NCI-H774 (cell line): ENCODE measurements at places on chromosomes 13 and 19.

DNA sequence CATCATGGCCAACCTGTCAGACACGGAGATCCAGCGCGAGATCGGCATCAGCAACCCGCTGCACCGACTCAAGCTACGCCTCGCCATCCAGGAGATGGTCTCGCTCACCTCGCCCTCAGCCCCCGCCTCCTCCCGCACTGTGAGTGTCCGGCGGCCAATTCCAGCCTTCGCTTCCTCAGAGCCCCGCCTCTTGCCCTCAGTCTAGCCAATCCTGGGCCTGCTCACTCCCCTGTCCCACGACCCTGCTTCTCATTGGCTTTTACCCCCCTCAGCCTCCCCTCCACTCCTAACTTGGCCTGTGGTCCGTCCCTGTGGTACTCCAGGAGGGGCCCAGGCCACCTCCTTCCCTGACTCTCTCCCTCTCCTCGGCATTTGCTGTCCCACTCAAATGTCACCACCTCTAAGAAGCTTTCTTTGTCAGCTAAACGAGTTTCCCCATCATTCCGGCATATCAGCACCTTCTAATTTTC lies 12.3 kb downstream of the HRC start:
- DNase-seq = peak; percentile 89

DNA sequence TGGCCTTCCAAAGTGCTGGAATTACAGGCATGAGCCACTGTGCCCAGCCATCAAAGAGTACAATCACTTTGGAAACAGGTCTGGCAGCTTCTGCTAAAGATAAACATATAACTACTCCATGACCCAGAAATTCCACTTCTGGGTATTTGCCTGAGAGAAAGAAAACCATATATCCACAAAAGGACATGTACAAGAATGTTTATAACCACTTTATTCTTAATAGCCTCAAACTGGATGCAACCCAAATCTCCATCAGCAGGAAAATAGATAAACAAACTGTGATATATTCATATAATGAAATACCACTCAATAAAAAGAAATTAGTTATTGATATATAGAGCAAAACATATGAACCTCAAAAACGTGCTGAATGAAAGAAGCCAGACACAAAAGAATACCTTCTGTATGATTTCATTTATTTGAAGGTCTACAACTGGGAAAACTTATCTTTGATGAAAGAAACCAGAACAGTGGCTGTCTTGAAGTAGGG lies 40.5 kb downstream of the TEX26 start:
- DNase-seq = no peak

- DNase-seq = no peak
Measured at GRCh38 chr19:54905421-54905802, 536 bp upstream of the NCR1 start.

GRCh38 chr13:43786766-43787517 lies at the start of gene ENOX1:
TSS of gene ENOX1 (minus strand) at chr13:43786972.
- DNase-seq = peak; percentile 11

DNA sequence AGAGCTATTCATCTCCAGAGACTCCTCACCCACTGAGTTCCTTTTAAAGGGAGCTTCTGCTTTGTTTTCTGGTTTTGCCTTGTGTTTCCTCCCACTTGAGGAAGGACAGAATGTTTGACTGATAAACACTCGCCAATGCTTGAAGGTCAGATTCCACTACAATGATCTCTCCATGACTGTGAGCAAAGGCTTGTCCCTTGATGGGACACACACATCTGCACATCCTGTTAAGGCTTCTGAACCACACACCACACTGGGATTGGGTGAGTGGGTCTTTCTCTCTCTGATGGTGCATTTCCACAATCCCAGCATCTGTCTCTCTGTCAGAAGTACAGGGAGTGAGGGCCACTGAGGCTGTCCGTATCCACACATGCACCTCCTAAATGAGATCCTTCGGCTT lies 245.3 kb downstream of the IRS2 start:
- DNase-seq = no peak

- DNase-seq = no peak
Measured at GRCh38 chr13:111110054-111110453, 5.1 kb upstream of the ARHGEF7 start.

- DNase-seq = no peak
Measured at GRCh38 chr19:18414504-18415177, 4.6 kb upstream of the SSBP4 start.

GRCh38 chr19:2582984-2583956 lies 107.3 kb downstream of the GADD45B start:
- DNase-seq = no peak

DNA sequence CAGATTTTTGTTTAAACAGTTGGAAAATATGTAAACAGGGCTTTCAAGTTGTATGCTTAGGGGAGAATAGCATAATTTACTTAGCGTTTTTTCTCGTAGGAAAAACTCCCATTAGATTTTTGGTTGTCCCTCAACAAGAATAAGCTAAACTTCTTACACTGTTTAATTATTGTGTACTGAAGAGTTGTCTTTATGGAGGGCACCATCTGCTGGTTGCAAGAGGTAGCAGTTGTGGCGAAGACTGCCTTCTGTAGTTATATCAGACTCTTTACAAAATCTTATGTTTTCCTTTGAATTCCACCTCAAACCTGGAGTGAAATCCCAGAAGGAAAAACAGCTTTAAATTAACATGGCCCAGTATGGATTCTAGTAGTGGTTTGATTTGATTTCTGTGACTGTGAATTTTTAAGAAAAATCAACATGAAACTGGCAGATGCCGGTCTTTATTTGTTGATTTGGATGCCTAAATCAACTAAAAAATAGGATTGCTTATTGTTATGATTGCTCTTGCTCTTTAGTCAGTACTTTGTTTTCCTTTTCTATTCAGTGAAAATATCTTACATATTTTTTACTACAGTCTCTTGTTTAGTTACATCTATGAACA lies 53.4 kb downstream of the PDS5B start:
- no peak for DNase-seq

GRCh38 chr19:49997709-49998108 lies 27.5 kb downstream of the VRK3 start:
- DNase-seq = peak; percentile 4

GRCh38 chr19:49643466-49643865 lies 1.5 kb downstream of the SCAF1 start:
- DNase-seq = no peak

DNA sequence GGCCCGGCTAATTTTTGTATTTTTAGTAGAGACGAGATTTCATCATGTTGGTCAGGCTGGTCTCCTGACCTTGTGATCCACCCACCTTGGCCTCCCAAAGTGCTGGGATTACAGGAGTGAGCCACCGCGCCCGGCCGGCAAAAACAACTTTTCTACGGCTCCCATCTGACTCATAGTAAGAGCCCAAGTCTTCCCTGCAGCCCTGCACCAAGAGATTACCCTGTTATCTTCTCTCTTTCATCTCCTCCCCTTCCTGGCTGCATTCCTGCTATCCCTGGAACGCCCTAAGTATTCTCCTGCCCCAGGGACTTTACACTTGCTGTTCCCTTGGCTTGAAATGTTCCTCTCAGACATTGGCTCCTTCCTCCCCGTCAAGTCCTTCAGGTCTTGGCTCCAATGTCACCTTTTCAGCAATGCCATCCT lies 6.6 kb downstream of the AP2S1 start:
- DNase-seq = no peak

DNA sequence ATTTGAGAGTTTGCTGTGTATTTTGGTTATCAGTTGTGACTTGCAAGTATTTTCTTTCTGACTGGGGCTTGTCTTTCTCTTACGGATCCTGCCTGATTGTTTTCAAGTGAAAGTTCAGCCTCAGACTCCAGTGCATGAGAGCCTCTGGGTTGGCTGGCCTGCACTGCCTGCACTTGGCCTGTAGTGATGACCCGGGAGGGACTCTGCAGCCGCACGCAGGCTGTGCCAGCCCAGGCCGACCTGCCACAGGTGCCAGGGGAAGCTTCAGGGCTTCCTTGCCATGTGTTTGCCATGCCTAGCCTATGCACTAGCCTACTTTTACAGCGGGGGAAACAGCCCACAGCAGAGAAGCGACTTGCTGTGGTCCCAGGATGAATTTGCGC lies 77.0 kb downstream of the KDM4B start:
- DNase-seq = no peak

DNA sequence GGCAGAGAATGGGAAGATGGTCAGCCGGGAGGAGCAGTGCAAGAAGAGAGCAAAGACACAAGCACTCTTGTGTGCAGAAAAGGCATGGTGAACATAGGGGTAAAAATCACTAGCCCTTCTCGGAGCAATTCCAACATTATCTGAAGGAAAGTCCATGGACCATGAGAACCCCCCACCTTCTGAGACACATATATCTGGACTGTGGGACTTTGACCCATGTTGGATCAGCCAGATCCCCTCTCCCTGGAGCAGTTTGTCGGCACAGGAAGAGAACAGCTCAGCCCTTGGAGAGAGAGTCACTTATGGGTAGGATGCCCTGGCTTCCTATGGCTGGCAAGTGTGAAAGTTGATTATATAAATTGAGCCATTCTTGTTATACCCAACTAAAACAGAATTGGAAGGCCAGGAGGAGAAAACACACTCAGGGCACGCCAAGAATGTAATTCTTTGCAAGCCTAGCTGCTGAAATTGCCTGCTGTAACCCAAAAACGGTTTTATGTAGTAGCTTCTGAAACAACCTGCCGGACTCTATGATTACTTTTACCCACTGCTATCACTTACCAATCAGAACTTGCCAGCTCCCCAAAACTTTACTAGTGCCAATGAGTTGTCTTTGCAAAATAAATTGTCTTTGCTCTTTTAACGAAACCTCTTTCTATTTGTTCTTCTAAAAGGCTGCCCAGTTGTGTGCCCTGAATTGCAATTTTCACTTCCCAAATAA lies 62.8 kb upstream of the ZNF599 start:
- no peak for DNase-seq

DNA sequence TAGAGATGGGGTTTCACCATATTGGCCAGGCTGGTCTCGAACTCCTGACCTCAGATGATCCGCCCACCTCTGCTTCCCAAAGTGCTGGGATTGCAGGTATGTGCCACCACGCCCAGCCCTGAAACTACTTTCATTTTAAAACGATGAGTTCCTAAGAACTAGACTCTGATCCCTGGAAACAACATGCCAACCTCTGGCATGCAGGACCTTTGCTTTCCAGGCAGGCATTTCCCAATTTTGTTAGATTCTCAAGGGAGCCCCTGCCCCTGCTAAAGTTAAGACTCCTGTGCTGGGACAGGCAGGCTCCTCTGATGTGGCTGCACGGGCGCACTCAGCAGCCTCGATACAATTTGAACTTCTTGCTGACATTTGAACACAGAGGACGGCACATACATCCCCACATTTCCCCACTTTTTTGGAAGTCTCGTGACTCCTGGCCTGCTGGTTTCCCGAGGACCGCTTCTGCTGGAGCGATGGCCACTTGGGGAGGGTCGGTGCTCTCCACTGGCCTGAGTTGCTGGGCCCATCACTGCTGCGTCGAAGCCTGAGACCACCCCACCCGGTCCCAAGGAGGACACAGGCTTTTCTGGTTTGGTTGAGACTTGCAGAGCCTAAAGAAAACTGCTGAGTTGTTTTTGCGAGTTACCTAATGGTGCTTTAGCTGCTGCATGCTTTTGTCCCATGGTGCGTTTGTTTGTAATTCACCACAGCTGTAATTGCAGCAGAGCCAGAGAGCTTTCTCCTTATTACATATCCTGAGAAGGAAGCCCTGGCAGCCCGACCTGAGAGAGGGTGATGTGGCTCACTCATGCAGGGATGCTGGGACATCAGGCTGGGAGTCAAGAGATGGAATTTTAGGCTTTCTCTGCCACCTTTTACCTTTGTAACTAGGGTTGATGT lies 8.2 kb downstream of the ATP11A start:
- no peak for DNase-seq

DNA sequence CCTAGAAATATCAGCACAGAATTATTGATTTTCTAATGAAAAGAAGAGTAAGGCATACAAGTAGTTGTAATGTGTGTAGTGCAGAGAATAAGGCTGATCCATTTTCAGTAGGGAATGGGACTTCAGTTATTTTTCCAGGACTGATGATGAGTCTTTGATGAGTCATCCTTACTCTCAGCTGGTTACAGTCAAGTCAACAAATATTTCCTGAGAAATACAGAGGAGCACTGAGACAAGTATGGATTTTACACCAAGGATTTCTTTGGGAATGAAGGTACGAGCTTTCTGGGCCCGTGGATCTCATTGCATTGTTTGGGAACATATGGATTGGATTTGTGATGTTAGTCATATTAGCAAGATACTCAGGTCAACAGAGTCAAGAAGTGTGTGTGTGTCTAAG lies 502.7 kb downstream of the FGF9 start:
- no peak for DNase-seq

GRCh38 chr13:25065974-25066770 lies 29.8 kb upstream of the PABPC3 start:
- no peak for DNase-seq

DNA sequence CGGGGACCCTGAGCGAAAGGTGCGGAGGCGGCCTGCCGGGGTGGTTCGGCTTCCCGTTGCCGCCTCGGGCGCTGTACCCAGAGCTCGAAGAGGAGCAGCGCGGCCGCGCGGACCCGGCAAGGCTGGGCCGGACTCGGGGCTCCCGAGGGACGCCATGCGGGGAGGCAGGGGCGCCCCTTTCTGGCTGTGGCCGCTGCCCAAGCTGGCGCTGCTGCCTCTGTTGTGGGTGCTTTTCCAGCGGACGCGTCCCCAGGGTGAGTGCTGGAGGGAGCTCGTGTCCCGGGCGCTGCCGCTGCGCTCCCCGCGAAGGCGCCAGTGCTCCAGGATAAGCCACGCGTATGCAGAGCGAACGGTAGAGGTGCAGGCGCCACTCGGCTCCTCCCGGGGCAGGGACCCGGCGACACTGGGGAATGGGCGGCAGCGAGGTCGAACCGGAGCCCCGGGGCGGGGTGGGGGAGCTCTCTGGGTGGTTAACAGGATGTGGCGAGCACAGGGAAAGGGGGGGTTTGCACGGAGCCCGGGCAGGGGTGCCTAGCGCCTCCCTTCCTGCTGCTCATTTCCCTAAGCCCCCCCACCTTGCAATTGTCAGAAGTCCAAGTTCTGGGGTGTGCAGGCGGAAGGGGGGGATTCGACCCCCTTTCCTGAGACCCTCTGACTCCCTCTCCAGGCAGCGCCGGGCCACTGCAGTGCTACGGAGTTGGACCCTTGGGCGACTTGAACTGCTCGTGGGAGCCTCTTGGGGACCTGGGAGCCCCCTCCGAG lies at the start of gene IL27RA:
Gene IL27RA, plus strand, starts transcription at position 44 of the 762 bp plus-strand sequence. Its CDS starts 111 bp downstream, at position 155.
- no peak for DNase-seq

GRCh38 chr13:26824581-26824980 lies 64.0 kb upstream of the GPR12 start:
- no peak for DNase-seq

GRCh38 chr13:24226762-24227161 lies 66.2 kb downstream of the SPATA13 start:
- DNase-seq = no peak

DNA sequence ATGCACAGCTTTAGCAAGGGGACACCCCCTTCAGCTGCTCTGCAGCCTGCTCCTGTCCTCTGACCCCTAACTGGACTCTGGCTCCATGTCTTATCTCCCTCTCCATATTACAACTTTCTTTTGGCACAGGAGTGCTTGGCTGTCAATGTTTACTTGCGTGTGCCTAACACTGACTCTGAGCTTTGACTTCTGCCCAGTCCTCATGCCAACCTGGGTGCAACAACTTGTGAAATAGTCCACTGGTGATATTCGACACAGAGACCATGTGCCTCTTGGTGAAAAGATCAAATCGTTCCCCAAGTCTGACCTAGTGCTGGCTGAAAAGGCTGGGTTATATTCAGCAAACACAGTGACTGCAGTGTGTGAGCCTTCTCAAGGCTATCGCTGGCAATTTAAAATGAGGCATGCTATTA lies 34.1 kb upstream of the KLF12 start:
- no peak for DNase-seq
